Cardiac muscle cell (in vitro differentiated cells and primary cell): ENCODE measurements at places on chromosomes 5 and 9. TPM values are rescaled to one million over a fixed set of nuclear protein-coding genes. Genes with fewer than 3 reads are reported as not detected.
A peak's percentile ranks its signal among the peaks of the same experiment; 100 is the strongest.

- no peak for DNase-seq
Observed at GRCh38 chr9:86599561-86599960, 245.4 kb upstream of the TUT7 start.

PCDHA13 gene
- 2.1 and 2.3 TPM in 2 replicates for total RNA-seq

- DNase-seq = no peak
Observed at GRCh38 chr5:1415626-1416360, 29.4 kb downstream of the SLC6A3 start.

CDX1 gene
- total RNA-seq = not detected in 2 replicates

PCDHB15 gene
- 21.3 and 32.4 TPM in 2 replicates for total RNA-seq

GRCh38 chr5:18394443-18394804 lies 760.2 kb downstream of the TAF11L14 start:
- no peak for DNase-seq

DNA sequence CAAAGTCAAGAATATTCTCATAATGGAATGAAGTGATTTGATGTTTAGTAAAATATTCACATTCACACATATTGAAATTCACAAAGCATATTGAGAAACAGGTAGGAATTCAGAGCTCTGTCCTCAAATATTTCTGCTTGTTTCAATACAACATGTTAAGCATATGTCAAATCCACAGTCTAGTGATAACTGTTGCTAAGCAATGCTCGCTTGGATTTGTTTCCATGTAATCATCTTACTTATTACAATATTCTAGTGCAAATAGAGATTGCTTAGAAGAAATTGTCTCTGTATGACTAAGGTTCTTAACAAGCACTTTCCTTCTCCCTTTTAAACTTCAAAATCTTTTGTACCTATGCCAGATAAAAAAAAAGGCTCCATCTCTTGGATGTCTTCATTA lies 995.7 kb downstream of the CDH18 start:
- DNase-seq = no peak

- DNase-seq = no peak
Observed at GRCh38 chr5:169097374-169098326, 203.3 kb downstream of the SLIT3 start.

ADAMTS16 gene
- not detected in 2 replicates for total RNA-seq

HAVCR1 gene
- not detected in 2 replicates for total RNA-seq

DNA sequence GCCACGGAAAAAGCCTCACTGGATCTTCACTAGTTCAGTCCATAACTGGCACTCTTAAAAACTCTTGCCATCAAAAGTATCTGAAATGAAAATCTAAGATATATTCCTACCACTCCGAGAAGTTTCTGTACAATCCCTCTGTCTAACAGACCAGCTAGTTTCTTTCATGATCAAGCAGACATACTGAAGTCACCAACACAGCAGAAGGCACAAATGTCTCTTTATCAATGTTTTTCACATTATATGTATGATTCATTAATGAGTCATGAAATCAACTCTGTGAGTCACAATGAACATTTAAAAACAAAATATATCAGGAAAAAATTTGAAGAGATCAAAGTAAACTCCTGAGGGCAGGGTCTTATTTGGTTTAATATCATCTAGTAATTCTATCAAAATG lies 50.8 kb downstream of the F2R start:
- DNase-seq = no peak

DNA sequence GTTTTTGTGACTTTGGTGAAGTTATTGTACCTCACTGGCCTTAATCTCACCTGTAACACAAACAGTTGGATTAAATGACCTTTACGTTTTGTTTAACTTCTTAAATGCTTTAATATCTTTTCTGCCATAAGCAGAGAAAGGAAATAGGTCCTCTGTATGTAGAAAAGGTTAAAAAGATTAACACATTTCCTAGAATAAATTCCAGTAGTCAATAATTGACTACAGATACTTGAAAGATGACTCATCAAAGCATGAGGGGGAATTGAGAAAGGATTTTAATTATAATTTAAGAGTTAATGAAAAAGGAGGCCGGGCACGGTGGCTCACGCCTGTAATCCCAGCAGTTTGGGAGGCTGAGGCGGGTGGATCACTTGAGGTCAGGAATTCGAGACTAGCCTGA lies 35.8 kb upstream of the CMYA5 start:
- no peak for DNase-seq

DNA sequence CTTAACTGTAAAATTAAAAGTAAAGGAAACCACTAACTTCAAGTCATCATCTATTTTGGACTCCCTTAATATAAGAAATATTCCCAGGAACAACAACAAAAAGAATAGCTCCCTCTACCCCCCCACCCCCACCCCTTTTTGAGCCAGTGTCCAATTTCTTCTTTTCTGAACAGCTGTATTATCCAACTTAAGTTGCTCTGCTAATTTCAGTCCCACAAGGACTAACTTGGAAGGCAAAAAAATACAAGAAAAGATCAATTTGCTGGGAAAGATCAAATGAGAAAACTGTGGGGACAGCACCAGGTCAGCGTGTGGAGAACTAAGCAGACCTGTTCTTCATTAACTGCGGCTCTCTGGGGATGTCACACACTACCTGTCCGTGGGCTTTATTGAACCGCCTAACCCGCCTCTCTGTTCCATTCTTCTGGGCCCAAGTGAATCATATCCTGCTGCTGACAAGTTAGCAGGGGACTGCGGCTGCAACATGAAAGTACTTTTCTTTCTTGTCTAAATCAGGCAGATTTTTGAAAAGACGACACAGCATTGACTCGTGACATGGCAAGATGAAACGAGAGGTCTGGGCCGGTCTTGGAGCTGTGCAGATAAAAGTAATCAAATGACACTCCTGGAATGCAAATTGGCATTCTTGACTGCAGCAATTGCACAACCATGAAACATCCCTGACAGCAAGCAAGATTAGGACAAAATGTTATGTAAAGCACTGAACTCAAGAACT lies 2.7 kb downstream of the BNC2 start:
- DNase-seq = peak; percentile 85

ANKRD31 gene
- under 0.01 and 0.21 TPM in 2 replicates for total RNA-seq

- no peak for DNase-seq
Observed at GRCh38 chr5:15044521-15044920, 172.9 kb upstream of the ANKH start.

VLDLR gene
- 34.1 and 36.1 TPM in 2 replicates for total RNA-seq

DNA sequence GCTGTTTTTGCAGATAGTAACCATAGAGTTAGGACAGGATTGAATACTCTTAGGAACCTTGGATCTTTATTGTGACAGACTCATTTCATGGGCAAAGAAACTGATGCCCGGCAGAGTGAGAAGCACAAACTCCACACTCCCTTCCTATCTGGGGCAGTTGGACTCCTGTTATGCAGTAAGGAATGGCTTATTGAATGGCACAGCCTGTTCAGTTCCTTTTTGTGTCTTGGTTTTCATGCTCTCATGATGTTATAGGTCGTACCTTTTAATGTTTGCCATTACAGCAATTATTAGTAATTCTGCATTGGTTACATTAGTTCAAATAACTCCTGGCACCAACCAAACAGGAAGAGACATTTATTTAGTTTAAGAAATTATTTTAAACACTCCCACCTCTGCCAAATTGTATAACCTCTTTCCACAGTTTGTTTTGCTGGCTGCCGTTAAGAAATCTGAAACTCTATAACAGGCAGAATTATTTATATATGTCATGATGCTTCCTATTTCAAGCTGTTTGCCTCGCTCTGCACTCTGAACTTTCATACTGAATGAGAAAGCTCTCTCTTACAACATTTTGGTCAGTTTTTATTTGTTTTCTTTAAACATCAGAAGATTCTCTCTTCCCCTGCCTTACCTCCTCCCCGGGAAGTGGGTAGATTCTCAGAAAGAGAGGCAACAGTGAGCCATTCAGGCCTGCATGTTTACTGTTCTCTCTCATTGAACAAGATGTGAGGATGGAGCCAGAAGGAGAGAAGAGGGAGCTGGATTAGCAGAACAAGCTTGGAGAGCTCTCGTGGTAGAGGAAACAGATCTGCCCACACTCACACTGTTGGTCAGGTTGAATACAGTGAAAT lies 144.4 kb downstream of the ARHGEF28 start:
- no peak for DNase-seq

DNA sequence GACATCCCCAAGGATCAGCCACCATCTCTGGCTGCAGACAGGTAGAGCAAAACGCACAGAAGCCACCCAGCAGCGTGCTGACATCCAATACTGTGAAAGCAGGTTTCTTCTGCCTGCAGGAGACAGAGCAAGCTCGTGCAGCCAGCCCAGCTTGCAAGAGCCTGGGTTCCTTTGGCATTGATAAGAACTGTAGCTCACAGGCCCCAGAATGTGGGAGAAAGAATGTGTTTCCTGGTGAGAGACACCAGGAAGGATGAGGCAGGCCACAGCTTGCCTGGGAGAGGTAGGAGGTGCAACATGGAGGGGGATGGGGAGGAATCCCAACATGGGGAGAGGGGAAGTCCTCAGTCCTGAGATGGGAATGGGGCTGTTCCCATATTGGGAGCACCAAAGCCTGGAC lies 34.0 kb upstream of the ARAP3 start:
- DNase-seq = no peak

- DNase-seq = no peak
Observed at GRCh38 chr5:76462097-76462667, 59.1 kb downstream of the IQGAP2 start.

DNA sequence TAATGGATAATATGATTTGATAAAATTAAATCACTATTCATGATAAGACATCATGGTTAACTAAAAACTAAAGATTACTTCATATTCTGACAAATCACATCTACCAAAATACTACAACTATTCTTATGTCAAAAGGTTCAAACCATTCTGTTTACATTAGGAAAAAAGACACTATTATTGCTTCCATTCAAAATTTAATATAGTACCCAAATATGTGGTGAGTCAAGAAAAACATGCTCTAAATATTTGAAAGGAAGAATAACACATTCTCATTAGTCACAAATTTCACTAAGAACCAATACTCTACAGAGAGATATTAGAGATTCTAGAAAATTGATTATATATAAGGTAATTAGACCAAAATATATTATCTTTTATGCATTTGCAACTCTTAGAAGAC lies 234.0 kb downstream of the TMEM232 start:
- no peak for DNase-seq
